ENCODE measurements at places on chromosomes 7 and 10.

- DNase-seq, result no peak
These were observed 19.8 kb upstream of the DNAAF5 start for GRCh38 chr7:706721-707120.

DNA sequence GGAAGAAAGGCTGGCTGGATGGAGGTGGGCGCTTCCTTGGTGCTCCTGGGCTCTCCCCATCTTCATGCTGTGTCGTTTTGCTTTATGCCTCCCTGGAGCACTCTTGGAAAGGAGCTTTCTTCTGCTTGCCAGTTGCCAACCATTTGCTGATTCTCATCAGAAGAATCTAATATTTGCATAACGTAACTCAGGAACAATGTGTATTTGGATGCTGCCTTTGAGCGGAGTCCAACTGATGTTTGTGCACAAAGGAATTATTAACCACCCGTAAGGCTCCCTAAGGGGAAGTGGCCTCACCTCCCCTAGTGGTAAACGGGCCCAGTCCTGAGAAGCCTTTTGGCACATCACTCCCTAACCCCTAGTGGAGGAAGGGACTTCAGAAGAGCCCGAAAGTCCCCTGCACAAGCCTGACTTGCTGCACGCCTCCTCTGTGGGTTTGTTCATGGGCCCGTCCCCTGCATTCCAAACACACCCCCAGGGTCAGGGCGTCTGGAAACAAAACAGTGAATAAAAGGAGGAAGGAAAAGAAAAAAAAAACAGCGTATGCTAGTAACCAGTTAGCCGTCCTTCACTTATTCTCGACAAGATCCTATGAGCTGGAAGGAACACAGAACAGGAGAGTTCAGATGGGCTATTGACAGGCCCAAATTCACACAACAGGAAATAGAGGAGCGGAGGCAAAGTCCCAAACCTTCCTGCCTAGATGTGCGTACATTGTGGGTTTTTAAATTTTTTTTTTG lies 602.2 kb downstream of the LRMDA start:
- no peak for DNase-seq

GRCh38 chr7:149006345-149006725 lies 22.0 kb downstream of the PDIA4 start:
- DNase-seq, result no peak

DNA sequence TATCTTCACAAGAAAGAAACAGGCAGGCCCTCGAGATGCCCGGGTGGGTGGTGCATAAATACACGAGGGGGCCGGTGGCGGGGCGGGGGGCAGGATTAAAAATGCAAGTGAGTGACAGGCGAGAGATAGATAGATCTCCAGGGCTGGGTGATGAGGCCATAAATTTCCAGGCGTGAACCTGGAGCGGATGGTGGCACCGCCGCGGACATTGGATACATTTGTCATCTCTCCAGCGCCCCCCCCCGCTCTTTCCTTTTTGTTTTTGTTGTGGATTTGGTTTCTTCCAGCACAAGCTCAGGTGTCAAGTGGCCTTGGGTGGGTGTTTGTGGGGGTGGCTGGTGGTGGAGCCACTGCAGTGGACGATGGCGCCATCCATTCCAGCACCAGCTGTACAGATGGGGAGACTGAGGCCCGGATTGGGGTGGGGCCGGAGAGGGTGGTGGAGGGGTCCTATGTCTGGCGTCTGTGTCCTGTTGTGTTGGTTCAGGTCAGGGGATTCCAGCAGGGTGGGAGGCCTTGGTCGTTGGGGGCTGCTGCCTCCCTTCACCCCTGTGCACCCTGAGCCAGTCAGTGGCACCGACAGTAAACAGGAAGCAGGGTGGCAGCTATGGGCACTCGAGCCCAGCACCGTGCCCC lies 2.9 kb downstream of the ELFN1 start:
- no peak for DNase-seq

DNA sequence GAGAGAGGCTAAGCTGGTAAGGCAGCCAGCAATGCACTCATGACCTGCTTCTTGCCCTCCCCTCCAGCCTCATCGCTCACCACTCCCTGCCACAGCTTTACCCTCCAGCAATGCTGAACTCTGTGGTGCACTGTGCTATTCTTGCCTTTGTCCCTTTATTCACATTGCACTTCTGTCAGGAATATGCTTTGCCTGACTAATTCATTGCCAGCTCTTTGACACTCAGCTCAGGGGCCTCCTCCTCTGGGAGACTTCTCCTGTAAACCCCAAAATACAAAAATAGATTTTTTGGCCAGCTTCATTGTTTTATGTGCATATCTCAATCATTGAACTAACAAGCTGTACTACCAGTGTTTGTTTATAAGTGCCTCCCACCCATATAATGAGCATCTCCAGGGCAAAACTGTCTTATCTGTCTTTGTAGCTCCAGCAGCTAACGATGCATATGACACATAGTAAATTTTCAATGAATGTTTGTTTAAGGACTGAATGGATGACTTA lies 8.2 kb downstream of the CNNM1 start:
- DNase-seq, result no peak

DNA sequence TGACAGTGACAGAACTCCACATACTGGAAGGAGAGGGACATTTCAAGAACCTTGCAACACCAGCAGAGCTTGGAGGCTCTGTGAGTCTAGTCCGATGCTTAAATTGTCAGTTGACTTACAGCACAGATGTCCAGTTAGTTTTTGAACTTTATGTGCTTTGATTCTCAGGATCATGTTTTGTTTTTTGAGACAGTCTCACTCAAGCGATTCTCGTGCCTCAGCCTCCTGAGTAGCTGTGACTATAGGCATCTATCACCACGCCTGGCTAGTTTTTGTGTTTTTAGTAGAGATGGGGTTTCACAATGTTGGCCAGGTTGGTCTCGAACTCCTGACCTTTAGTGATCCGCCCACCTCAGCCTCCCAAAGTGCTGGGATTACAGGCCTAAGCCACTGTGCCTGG lies 31.8 kb upstream of the STEAP4 start:
- no peak for DNase-seq

- no peak for DNase-seq
These were observed 549.4 kb downstream of the SORCS1 start for GRCh38 chr10:106615081-106615480.

DNA sequence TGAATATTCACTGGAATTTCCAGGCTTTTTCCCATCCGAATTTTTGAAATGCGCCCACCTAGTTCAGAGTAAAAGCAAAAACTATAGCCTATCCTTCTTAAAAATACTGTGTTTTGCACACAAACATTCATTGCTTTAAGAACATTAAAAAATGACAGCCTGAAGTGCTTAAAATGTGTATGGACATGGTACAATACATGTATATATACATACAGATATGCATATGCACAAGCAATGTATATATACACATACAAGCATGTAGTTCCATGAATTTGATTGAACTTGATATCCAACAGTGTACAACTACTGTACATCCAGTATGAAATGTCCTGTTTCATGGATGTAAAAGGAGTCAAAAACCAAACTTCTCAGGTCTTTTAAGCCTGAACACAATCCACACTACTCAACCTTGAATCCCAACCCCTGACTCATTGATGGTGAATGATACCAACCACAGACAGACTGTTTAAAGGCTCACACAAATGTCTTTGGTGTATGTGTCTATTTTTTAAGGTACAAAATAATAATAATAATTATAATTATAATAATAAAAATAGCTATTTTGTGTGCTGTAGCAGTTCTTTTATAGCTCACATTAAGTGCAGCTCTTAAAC lies 14.8 kb downstream of the INHBA start:
- no peak for DNase-seq

- DNase-seq, result no peak
These were observed 24.9 kb upstream of the KNDC1 start for GRCh38 chr10:133135116-133135465.

DNA sequence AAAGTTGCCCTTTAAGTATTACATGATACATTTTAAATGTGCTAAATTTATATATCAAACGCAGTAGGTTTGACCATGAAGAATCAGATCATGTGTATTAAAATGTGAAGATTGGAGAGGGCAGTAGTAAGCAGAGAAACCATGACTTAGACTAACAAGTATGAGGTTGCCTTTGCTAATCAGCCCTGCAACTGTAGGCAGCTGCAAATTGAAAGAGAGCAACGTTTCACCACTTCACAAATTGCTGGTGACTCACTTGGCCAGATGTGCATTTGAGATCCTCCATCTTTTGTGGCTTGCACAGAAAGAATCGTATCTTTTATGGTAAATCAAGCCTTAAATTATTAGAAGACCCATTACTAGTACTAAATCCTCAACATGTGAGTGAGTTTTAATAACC lies 10.1 kb upstream of the SEMA3A start:
- no peak for DNase-seq

GRCh38 chr10:75019370-75019769 lies 92.1 kb upstream of the SAMD8 start:
- no peak for DNase-seq
